AG04450 (cell line): ENCODE measurements at places on chromosomes 2 and 18. TPM values are rescaled to one million over a fixed set of nuclear protein-coding genes. Genes with fewer than 3 reads are reported as not detected.

The PLA2R1 gene
- 1.6 and 2.0 TPM in 2 replicates for polyA plus RNA-seq

The CNDP1 gene
- polyA plus RNA-seq: not detected in 2 replicates

The KATNAL2 gene
- polyA plus RNA-seq: 1.9 and 2.9 TPM in 2 replicates

The FEV gene
- polyA plus RNA-seq: not detected in 2 replicates

The ANO7 gene
- polyA plus RNA-seq: 0.21 and 0.40 TPM in 2 replicates

The FOSL2 gene
- polyA plus RNA-seq: 45.3 and 50.3 TPM in 2 replicates

The ALPG gene
- polyA plus RNA-seq: not detected in 2 replicates

The SUCLG1 gene
- polyA plus RNA-seq: 67.1 and 73.9 TPM in 2 replicates

The MYO1B gene
- polyA plus RNA-seq: 110 and 149 TPM in 2 replicates

The ZNF385B gene
- not detected in 2 replicates for polyA plus RNA-seq

The CEP76 gene
- polyA plus RNA-seq: 5.6 and 7.6 TPM in 2 replicates

The MERTK gene
- 0.84 and 0.91 TPM in 2 replicates for polyA plus RNA-seq

The MC5R gene
- not detected in 2 replicates for polyA plus RNA-seq

The SLC14A1 gene
- polyA plus RNA-seq: 73.9 and 80.5 TPM in 2 replicates

The ALPI gene
- not detected in 2 replicates for polyA plus RNA-seq

The CRYBA2 gene
- polyA plus RNA-seq: 0.19 TPM in 1 of 2 replicates, not detected in the other

The C2orf15 gene
- polyA plus RNA-seq: 0.14 TPM in 1 of 2 replicates, not detected in the other

The AMER3 gene
- polyA plus RNA-seq: not detected in 2 replicates

The C2orf80 gene
- polyA plus RNA-seq: not detected in 2 replicates

The BOLL gene
- polyA plus RNA-seq: not detected in 2 replicates

The WBP1 gene
- polyA plus RNA-seq: 56.0 and 68.5 TPM in 2 replicates

The ALK gene
- polyA plus RNA-seq: not detected in 2 replicates

The ELP2 gene
- polyA plus RNA-seq: 116 and 122 TPM in 2 replicates

The NLRC4 gene
- polyA plus RNA-seq: not detected in 2 replicates

The ITPRID2 gene
- 101 and 110 TPM in 2 replicates for polyA plus RNA-seq

The SLC4A3 gene
- polyA plus RNA-seq: 3.3 and 5.2 TPM in 2 replicates

The B3GNT7 gene
- 0.02 and 0.06 TPM in 2 replicates for polyA plus RNA-seq

The TUBB8B gene
- 0.12 TPM in 1 of 2 replicates, not detected in the other for polyA plus RNA-seq

The ACADL gene
- not detected in 2 replicates for polyA plus RNA-seq

The TEKT4 gene
- polyA plus RNA-seq: not detected in 2 replicates

The POLR1A gene
- 11.1 and 11.9 TPM in 2 replicates for polyA plus RNA-seq

The ANKRD62 gene
- not detected in 2 replicates for polyA plus RNA-seq

The ADI1 gene
- polyA plus RNA-seq: 66.3 and 71.4 TPM in 2 replicates

The TMEM247 gene
- not detected in 2 replicates for polyA plus RNA-seq

The ZNF2 gene
- polyA plus RNA-seq: 4.1 and 4.8 TPM in 2 replicates
